ENCODE measurements at places on chromosomes 4 and X. TPM values are rescaled to one million over a fixed set of nuclear protein-coding genes. Genes with fewer than 3 reads are reported as not detected.

- peak; percentile 37 for DNase-seq
- no peaks in the 10 kb centered on the region for H3K27me3 ChIP-seq
- H3K36me3 ChIP-seq, result no peaks in the 10 kb centered on the region
- peaks cover 6% of the 10 kb centered on the region for H3K4me1 ChIP-seq
- no peak overlapping the region for H3K4me3 ChIP-seq
These were observed 106.6 kb upstream of the HS3ST1 start for GRCh38 chr4:11535333-11535732.

Gene BEX1
- 74.7 TPM for total RNA-seq

- H3K27ac ChIP-seq, result no peak overlapping the region
- H3K4me1 ChIP-seq, result no peaks in the 10 kb centered on the region
- H3K36me3 ChIP-seq, result no peaks in the 10 kb centered on the region
- no peak overlapping the region for H3K4me3 ChIP-seq
- DNase-seq, result peak; percentile 20
- H3K27me3 ChIP-seq, result no peaks in the 10 kb centered on the region
These were observed 12.4 kb upstream of the EOLA2 start for GRCh38 chrX:149950681-149951080.

DNA sequence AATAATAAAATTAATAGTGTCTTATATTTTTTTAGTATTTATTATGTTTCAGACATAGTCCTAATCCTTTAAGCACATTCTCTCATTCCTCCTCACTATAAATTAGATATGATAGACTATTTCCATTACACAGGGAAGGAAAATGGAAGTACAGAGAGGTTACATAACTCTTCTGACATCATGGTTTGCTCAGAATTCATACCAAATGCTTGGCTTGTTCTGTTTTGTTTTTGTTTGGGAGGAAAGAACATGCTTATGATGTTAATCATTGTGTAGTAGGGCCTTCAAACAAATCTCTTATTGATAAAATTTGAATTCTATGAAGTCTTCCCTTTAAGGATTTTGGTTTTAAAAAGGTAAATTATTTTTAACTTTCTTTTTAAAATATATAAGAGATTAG lies 59.5 kb downstream of the RXFP1 start:
- no peak overlapping the region for H3K27ac ChIP-seq
- peaks cover 13% of the 10 kb centered on the region for H3K4me1 ChIP-seq
- DNase-seq, result no peak
- no peak overlapping the region for H3K4me3 ChIP-seq
- H3K36me3 ChIP-seq, result no peaks in the 10 kb centered on the region

Gene HSFX1
- total RNA-seq, result not detected

Gene SRPX
- total RNA-seq, result 12.5 TPM

DNA sequence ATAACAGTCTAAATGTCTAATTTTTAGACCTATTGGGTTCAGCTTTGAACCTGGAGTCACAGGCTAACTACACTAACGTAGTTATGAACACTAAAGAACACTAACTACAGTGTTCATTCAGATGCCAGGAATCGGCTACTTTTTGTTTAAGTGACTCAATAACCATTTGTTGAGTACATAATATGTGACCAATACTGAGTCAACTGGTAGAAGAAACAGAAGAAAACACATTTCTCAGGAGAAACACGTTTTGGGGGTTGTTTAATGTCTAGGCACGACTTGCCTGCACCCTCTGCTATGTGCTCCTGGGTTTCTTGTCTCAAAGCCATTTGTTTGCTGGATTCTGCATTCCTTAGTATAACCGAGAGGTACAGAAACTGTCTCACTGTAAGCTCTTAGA lies 18.6 kb upstream of the CLNK start:
- H3K4me3 ChIP-seq, result no peak overlapping the region
- H3K4me1 ChIP-seq, result no peaks in the 10 kb centered on the region
- DNase-seq, result no peak
- no peaks in the 10 kb centered on the region for H3K36me3 ChIP-seq

Gene CCSER1
- 3.4 TPM for total RNA-seq

Gene LRAT
- 57.1 TPM for total RNA-seq
